ENCODE measurements at places on chromosomes 7 and 10. TPM values are rescaled to one million over a fixed set of nuclear protein-coding genes. Genes with fewer than 3 reads are reported as not detected.

ZMYND11 gene
- total RNA-seq = 39.0 TPM

DNA sequence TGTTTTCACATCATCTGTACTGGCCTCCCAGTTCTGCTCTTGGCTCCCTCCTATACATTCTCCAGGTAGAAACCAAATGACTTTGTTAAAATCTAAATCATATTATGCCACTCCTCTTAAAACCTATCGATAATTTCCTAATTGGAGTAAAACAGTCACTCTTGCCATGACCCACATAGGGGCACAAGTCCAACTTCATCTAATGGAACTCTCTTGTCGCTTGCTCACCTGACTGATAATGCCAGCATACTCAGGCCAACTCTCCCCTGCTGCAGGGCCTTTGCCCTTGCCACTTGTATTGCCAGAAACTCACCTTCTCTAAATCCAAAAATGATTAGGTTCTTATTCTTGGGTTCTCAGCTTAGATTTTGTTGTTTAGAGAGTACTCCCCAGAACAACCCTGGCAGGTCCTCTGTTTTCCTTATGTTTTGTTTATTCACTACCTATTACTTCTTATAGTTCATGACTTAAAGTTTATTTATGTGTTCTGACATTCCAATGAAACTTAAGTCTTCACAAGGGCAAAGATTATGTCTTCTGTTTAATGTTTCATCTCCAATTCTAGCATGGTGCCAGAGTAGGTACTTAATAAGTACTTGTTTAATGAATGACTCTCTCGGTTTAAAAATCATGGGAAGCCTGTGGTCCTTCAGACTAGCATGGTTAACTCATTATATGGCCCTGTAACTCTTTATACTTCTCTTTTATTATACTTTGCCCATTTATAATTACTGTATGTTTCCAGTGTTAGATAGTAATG, 345.9 kb upstream of the SMIM30 start:
- DNase-seq = no peak
- no peaks in the 10 kb centered on the region for H3K36me3 ChIP-seq
- no peaks in the 10 kb centered on the region for H3K4me1 ChIP-seq
- no peak overlapping the region for H3K4me3 ChIP-seq
- no peaks in the 10 kb centered on the region for H3K27me3 ChIP-seq
- no peak overlapping the region for H3K27ac ChIP-seq

- no peak for DNase-seq
- H3K4me1 ChIP-seq = no peaks in the 10 kb centered on the region
- H3K27ac ChIP-seq = no peak overlapping the region
- no peak overlapping the region for H3K4me3 ChIP-seq
- H3K36me3 ChIP-seq = no peaks in the 10 kb centered on the region
These were observed 7.6 kb upstream of the ARMS2 start for GRCh38 chr10:122446668-122447423.

DNA sequence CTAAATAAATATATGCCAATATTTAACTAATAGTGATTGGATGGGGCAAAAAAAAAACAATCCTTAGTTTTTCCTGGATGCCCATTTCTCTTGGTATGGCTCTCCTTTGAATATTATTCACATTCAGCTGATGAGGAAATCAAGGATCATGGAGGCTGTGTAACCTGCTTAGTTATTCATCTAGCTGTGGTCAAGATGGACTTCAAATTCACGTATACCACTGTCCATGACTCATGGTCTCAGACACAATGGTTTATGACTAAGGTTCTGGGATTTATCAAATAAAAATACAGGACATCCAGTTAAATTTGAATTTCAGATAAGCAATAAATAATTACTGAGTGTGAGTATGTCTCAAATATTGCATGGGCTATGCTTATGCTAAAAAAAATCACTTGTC, 191.5 kb upstream of the CELF2 start:
- no peaks in the 10 kb centered on the region for H3K27me3 ChIP-seq
- H3K27ac ChIP-seq = peak overlapping the region; percentile 74
- H3K4me1 ChIP-seq = no peaks in the 10 kb centered on the region

All from Peyer's patch (tissue), 4 donors.